Anterior cingulate cortex (tissue), 58 donors: ENCODE measurements at places on chromosomes 16 and 17.

DNA sequence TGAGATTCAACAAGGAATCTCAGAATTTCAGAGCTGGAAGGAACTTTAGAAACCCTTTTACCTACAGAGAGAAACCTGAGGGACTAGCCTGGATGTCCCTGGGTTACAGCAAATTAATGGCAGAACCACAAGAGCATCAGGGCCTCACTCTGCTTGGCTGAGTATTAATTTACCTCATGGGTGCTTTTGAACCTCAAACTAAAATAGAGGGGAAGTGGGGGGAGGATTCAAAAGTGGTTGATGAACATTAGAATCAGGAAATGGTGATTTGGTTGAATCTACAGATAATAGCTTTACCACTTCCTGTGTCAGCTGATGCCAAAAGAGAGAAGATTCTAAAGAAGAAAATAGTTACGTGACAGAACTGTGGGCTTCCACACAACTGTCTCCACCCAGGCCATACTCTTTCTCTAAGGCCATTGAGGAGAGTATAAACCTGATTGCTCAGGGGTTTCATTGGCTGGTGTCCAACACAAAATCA, 11.3 kb upstream of the SKAP1 start:
- DNase-seq, result no peak

- no peak for DNase-seq
Measured at GRCh38 chr16:66662445-66663194, 33.9 kb downstream of the CMTM4 start.

DNA sequence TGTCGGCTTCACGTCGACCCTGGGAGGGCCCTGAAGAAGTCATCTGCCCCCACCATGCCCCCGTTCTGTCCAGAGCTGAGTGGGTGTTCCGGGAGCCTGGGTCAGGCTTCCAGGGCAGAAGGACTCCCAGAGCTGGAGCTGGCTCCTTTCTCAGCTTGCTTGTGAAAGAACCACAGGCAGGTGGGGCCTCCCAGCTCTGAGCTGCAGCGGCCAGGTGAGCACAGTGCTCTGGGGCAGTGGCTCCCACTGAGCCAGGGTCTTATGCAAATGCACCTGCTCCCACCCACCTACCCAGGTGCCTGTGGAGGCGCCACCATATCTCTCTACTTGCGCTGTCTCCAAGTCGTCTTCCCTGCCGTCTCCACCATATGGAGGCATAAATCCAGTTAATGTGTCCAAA, 140.0 kb upstream of the RPL38 start:
- DNase-seq, result no peak

DNA sequence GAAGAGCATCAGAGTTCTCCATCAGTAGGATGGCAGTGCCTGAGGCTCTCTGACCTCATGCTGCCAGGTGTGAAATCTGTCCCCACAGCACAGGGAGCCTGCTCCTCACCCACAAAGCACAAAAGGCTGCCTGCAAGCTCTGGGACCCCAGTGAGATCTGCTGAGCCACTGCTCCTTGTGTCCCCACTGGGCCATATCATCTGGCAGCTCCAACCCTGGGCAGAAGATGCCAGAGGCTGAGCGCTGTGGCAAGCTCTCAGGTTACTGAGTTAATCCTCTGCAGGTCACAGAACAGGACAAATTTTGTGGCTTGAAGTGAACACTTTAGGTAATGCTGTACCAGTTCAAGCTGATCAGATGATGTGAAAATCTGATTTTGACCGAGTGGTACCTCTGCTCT, 26.7 kb upstream of the ERN1 start:
- no peak for DNase-seq

GRCh38 chr16:69073181-69073702, 32.2 kb upstream of the HAS3 start:
- DNase-seq, result no peak

DNA sequence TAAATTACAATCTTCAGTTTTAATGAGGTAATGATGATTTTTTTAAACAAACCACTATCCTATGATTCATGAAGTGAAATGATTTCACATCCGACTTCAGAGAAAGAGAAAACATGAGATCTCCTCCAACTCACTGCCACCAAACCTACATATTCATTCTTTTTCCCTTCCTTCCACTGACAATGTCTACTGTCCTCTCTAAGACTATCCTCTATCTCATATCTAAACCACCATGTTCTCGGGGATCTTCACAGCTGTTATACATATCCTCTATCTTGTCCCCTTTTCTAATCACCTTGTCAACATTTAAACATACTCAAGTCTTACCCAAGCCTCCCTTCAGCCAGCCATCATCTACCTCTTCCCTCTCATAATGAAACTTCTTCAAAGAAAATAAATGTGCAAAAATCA, 53.5 kb downstream of the SMURF2 start:
- no peak for DNase-seq

- DNase-seq, result no peak
Measured at GRCh38 chr16:12317856-12318537, 341.5 kb downstream of the SNX29 start.

GRCh38 chr17:29433541-29433940, 43.4 kb downstream of the TAOK1 start:
- no peak for DNase-seq

GRCh38 chr17:77470800-77471733, 330.3 kb downstream of the SEC14L1 start:
- no peak for DNase-seq

DNA sequence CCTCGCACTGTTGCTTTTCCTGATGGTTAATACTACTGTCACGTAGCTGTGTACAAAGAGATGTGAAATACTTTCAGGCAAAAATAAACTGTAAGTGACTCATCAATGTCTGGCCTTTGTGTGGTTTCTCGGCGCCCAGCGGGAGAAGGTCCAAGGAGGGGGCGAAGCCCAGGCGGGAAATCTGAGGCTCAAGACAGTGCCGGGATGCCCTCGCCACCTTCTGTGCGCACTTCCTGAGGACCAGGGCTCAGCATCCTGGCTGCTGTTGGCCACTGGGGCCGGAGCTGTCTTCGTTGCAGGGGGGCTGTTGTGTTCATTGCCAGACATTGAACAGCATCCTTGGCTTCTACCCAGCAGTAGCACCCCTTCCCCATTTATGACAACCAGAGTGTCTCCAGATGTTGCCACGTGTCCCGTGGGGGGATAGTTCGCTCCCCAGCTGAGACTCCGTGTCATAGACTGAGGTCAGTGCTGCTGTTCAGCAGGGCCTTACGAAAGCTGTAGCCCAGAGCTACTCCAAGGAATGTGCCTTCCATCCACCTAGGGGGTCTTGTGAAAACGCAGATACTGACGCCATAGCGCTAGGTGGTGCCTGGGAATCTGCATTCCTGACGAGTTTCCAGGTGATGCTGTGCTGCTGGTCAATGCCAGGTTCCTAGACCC, 67.3 kb upstream of the PLCG2 start:
- DNase-seq, result no peak

DNA sequence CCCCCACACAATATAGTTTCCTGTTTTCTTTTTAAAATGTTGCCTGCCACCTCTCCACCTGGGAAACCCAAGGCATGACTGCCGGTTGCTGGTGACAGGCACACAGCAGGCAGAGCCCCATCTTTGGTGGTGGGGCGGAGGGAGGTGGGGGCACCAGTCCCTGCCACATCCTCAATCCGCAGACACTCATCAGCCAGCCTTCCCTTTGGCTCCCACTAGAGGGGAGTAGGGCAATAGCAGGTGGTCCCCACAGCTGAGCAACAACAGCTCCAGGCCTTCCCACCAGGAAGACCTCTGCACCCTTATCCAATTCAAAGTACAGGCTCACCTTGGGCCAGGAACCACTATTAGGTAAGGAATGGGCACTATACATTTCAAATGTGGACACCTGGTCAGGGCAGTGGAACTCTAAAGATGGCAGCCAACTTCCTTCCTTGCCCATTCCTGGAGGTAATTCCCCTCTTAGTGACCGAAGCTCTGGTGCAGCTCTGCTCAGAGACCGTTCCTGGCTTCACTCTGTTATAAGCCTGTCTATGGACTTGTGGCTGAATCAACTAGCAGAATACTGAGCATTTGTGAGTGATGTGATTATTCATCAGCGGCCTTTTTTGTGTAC, 13.9 kb downstream of the RECQL5 start:
- DNase-seq, result no peak

GRCh38 chr17:79982986-79983385, 52.7 kb downstream of the TBC1D16 start:
- no peak for DNase-seq

DNA sequence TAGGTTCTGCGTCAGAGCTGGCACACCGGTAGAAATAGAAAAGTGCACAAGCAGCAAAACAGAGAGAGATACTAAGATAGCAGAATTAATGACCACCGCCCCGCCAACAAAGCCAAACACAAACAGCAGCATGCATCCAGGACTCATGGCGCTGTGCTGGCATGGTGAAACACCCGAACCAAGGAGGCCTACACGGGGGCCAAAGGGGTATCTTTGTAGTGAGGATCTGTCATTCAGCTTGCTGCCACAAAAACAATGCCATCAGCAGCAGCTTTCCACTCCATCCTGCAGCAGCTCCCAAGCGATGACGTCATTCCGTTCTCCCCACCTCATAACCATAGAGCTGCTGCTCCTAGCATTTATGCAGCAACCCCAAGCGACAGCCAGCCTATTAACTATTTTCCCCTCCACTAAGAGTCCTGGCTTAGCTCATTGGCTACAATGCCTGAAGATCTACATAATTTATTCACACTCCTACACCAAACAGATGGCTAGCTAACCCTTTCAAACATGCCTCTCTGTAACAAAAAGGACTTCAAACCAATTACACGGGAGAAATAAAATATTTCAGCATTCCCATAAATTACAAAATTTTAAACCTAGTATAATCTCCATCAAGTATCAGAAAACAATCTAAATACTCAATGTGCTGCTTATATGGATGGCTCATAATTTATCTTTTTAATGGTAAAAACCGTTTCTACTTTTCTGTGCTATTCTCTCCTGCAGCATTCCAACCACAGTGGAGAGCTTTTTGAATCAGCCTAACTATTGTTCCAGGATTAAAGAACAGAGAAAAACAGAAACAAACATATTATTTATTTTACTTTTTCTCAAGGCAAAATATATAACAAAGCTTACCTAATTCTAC, 73.9 kb downstream of the SPAG9 start:
- peak; percentile 88 for DNase-seq

- no peak for DNase-seq
Measured at GRCh38 chr17:48510761-48511604, 19.8 kb downstream of the HOXB1 start.

DNA sequence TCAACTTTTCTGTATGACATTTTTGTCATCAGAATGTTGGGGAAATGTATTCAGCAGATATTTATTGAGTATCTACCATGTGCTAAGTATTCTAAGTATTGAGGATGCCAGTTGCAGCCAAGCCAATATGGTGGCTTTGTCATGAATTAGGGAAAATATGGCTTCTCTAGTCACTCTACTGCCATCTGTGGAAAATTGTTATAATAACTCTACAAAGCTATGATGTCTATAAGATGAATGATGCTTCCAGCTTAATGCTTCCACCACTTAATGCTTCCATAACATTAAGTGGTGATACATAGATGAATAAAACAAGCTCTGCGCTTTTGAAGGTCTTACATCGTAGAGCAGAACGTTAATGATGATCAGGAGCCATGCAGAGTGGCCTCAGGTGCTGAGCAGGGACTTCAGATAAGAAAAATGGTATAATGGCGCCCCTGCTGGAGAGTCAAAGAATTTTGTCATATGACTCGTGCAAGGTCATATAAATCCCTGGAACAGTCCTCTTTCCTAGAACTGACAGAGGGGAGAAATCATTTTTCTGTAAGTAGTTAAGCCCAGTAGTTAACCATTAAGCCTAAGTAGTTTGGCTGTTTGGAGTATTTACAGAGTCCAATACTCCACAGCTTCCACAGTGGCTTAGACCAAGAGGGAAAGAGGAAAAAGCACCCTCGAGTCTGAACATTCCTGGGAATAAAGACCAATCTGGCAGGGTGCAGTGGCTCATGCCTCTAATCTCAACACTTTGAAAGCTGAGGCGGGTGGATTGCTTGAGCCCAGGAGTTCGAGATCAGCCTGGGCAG, 2.7 kb upstream of the TMIGD1 start:
- DNase-seq, result no peak

DNA sequence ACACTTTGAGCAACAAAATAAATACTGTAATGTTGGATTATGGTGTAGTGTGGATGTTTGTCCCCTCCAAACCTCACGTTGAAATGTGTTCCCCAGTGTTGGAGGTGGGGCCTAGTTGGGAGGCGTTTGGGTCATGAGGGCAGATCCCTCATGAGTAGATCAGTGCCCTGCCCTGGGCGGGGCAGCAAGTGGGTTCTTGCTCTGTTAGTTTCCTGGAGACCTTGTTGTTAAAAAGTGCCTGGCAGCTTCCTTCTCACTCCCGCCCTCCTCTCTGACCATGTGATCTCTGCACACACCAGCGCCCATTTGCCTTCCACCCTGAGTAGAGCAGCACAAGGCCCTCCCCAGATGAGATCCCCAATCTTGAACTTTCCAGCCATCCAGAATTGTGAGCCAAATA, 67.7 kb downstream of the MPRIP start:
- DNase-seq, result no peak

- no peak for DNase-seq
Measured at GRCh38 chr16:12268606-12269005, 292.1 kb downstream of the SNX29 start.

GRCh38 chr17:7047566-7047965, 3.7 kb upstream of the SLC16A11 start:
- DNase-seq, result no peak

GRCh38 chr16:847681-848445, 47.3 kb upstream of the GNG13 start:
- DNase-seq, result no peak

DNA sequence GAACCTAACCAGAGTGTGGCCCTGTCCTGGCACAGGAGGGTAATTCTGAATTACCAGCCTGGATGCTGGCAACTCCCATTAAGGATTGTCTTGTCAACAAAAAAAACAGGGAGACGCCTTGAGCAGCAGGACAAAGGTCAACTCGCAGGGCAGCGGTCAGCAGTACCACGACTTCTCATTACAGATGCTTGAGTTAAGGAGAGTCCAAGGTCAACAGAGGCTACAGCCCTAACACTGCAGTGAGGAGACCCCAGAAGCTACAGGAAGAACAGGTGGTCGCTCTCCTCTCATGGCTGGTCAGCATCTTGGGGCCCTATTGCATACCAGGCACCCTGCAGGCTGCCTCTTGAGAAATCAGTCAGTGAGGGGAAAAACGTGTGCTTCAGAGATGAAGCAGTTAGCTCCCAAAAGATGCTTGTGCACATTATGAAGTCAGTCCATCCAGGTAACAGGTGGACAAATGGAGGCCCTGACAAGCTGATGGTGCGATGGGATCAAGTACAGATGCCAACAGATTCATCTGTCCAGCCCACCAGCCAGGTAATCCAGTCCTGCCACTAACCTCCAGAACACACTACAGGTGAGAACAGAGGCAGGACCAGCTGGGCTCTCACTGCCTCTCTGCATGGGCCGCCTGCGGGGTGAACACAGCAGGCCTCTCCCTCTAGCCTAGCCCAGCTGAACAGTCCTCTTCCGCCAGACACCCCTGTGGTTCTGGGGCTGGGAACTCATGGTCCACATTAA, 4.2 kb downstream of the CSNK1D start:
- DNase-seq, result no peak
